Vagina (tissue), 2 donors: ENCODE measurements at places on chromosomes 4 and X.

DNA sequence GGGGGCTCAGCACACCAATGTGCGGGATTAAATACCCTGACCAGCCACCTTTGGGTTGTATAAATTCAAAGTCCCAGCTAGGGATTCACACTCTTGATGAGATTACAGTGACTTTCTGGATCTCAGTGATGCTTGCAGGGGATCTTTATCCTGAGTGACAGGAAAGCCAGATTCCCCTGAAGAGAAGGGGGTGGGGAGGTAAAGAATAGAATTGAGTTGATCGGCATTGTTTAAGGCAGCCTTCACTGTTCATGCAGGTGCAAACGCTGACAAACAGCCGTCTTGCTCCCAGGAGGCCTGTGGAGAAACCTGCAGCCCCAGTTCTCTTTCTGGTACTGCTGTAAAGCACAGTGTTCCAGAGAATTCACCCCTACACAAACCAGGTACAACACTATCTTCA, 19.0 kb downstream of the CXXC4 start:
- DNase-seq, result no peak

DNA sequence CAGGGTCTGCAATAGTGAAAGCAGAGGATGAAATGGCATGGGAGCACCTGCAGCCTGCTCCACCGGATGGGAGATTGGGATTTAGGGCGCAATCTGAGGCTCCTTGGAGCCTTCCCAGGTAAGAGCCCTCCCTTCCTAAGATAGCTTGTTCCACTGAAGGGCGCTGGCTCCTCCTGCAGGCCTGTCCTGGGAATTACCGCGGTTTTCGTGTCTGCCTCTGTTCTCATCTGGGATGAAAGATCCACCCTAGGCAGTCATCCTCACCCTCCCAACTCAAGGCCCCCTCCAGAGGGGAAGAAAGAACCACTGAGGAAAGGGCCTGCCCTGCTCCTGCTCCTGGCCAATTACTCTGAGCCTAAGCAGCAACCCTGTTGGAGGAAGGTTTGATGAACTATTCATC, 547.5 kb downstream of the SMARCA1 start:
- no peak for DNase-seq

DNA sequence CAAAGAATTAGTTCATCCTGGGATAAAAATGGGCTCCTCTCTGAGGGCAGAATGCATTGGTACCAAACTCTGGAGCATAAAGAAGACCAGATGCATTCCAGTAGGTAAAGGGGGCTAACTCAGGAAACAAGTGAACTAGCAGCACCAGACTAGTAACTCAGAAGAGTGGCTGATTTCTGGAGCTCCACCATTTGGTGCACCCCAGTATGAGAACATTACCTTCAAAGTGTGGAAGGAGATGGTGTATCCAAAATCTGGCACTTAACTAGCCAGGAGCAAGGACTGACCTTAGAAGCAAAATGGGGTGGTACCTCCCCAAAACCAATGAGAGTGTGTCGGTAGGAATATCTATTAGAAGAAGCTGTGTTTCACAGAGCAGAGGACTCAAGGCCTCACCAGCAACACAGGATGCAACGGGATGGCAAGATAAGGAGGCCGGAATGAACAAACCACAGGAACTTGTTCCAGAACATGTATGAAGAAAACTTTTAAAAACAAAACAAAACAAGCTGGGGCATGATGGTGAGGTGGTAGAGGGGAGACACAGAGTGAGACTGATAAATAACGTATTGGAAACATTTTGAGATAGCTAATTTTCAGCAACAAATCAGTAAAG, 142.3 kb downstream of the INPP4B start:
- DNase-seq, result no peak

GRCh38 chr4:153513596-153513995, 47.4 kb downstream of the TMEM131L start:
- DNase-seq, result no peak

DNA sequence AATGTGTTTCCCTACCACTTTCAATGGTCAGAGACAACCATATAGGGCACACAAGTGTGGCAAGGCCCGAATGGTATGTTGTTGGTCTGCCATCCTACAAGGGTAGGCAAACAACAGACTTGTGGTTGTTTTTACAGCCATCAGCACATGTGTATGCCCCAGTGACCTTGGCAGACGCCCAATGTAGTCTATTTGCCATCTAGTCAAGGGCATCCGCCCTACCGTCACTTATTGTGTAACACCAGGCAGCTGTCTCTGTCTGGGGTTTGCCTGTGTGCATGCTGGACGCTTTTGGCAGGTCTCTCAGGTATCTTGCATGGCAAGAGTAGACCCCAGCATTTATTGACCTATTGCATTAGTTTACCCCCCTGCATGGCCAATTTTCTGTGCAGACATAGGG, 1145.5 kb upstream of the POU3F4 start:
- no peak for DNase-seq

GRCh38 chr4:86908251-86908657, 16.0 kb upstream of the C4orf36 start:
- DNase-seq, result no peak

GRCh38 chr4:112515198-112516065, 548 bp downstream of the NEUROG2 start:
- no peak for DNase-seq

DNA sequence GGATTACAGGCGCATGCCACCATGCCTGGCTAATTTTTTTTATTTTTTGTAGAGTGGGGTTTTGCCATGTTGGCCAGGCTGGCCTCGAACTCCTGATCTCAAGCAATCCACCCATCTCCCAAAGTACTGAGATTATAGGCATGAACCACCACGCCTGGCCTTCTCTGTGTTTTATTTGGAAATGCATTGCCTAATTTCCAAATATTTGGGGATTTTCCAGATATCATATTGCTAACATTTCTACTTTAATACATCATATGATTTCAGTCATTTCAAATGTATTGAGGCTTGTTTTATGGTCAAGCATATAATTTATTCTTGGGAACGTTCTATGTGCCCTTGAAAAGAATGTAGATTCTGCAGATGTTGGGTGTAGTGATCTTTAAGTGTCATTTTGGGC, 38.8 kb downstream of the FGF2 start:
- no peak for DNase-seq

DNA sequence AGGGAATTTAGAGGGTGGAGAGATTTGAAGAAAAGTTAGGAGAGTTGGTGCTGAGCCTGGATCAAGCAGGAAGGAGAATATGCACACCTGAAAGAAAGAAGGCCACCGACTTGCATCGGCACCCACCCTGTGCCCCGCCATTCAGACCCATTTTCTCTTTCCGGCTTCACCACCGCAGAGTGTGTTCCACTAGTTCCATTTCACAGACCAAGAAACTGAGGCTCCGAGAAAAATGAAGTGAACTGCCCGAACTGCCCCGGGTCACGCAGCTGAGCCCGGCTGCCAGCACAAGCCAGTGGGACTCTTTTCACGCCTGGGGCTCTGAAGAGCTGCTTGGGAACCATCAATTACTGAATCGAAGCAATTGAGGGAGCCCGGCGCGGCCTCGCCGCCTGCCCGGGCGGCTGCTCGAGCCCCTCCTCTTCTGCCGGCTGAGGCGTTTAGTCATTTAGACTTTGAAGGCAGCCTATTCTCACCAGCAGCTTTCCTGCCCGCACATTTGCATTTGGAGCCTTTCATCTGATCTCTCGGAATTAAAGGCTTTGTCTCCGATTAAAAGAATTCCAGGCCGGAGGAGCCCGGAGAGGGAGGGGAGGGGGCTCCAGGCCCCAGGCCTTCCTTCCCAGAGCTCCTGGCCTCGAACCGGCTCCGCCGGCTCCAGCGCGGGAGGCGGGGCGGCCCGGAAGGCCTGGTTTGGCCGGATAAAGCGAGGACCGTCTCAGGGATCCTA, 140.2 kb upstream of the PJA1 start:
- DNase-seq, result no peak

- no peak for DNase-seq
Measured at GRCh38 chr4:149555799-149556198, 259.8 kb downstream of the IQCM start.

DNA sequence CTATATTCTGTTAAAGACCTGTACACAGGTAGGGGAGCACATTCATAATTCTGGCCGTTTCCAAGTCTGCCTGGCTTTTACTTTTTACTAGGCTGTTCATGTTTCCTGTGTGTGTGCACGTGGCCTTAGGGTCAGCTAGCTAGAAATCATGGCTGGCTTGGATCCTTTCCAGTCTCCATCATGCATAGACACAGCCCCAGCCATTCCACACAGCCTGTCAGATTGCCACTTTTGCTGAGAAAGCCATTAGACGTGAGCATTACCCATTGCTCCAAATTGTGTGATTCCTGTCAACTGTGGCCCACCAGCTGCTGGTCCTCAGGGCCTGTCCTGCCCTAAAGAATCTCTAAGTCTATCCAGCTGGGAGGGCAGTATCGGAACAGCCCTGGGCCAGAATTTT, 11.4 kb upstream of the SORCS2 start:
- no peak for DNase-seq

GRCh38 chrX:135331525-135331924, 22.2 kb downstream of the ETDC start:
- DNase-seq, result no peak
